ENCODE measurements at places on chromosomes 13 and 19.

DNA sequence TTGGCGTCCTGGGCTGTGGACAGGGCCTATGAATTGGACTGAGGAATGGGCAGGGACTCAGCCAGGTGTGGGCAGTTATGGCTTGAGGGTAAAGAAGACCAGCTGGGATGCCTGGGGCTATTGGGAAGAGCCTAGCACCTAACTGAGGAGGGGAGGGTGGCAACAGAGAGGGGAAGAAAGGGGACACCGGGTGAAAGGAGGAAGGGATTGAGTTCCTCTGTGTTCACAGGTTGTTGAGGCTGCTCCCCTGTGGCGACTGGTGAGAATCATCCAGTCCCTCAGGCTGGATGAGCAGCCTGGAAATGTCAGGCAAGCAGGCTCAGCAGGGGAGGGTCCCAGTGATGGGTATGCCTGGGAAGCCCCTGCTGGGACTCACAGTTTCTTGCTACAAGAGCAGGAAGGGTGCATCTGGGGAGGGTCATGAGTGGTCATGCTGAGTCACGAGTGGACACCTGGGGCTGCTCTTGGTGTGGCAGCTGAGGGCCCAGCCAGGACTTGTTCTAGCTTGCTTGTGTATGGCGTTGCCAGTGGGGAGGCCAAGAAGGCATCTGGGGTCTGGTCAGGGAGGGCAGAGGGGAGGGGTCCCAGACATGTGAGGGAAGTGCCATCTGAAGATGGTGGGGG lies 1.4 kb downstream of the ZNF324 start:
- no peak for DNase-seq

DNA sequence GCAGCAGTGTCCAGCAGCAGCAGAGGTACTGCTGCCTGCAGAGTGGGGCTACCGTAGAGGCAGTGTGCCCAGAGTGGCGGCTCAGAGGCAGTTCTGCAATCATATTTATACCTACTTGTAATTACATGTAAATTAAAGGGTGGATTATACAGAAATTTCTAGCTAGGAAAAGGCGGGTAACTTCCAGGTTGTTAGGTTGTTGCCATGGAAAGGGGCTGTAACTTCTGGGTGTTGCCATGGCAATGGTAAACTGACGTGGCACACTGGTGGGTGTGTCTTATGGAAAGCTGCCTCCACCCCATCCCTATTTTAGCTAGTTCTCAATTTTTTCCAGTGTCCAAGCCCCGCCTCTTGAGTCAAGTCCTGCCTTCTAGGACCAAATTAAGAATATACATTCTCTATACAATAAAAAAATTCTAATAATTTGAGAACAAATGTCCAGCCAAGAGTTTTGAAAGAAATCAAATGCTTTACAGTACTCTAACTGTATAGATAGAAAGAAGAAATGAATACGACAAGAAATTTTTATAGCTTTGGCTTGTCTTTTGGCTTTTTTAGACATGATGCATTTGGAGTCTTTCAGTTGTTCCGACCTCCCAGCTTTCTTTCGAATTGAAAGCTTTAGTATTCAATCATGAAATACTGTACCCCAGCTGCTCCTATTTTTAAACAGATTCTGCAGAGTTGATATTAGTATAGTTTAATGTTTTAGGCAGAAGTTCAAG lies 816.6 kb downstream of the DIAPH3 start:
- DNase-seq, result no peak

DNA sequence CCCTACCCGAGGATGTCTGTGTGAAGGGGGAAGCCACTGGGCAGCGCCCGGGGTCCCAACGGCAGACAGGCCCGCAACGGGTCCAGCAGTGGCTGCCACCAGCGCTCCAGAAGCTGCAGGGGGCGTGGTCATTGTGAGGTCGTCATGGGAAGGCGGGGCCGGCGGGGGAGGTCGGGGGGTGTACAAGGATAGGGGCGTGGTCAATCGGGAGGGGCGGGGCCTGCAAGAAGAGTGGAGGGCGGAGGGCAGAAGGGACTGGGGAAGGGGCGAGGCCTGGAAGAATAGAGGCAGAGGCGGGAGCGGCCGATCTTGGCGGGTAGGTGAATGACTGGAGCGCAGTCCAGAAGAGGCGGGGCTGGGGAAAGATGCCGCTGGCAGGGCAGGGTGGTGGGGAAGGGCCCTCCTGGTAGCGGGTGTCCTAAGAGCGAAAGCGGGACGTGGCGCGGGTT lies 4.4 kb downstream of the FUZ start:
- peak; percentile 83 for DNase-seq

GRCh38 chr19:29873024-29873800 lies 61.4 kb downstream of the CCNE1 start:
- peak; percentile 57 for DNase-seq

- no peak for DNase-seq
Measured at GRCh38 chr19:1449467-1450442, at the start of gene APC2. APC2 (plus strand) TSS chr19:1450121; CDS start chr19:1453002, 2,881 bp downstream.

DNA sequence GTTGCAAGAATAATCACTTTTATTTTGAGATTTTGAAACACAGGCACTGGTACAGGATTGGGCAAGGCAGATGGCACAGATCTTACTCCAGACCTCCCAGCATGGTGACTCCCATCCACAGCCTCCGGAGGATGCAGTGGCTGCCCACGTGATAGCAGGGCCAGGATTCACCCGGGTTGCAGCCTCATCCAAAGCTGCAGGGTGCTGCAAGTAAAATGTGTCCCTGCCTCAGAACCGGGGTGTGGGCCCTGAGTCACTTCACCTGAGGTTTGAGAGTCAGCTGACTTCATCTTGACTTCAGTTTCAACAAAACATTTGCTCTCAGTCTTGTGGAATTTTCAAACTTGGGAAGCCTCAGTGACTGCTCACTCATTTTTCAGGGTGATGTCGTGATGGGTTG lies 201.9 kb downstream of the FGF9 start:
- DNase-seq, result no peak

DNA sequence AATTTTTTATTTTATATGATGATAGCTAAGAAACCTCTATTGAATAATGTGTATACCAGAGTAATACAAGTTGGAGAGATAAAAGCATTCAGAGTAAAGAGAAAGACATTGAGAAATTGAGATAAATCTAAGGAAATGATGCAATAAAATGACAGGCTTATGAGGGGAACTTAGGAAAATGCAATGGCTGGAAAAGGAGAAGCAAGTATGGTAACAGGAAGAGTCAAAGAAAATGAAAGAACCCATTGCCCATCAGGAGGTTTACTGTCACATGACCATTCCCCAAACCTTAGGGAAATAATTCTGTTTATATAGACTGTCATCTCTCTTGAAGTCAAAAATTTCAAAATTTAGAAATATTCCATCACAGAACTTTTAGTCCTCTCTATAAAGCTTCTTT lies 808.0 kb upstream of the PRR20A start:
- DNase-seq, result no peak

- DNase-seq, result no peak
Measured at GRCh38 chr19:47430041-47430802, 10.9 kb upstream of the MEIS3 start.

- peak; percentile 14 for DNase-seq
Measured at GRCh38 chr13:88622362-88622973, 951.3 kb downstream of the SLITRK5 start.

- no peak for DNase-seq
Measured at GRCh38 chr13:86846501-86846900, 824.7 kb upstream of the SLITRK5 start.

GRCh38 chr19:7705387-7706187 lies 3.7 kb upstream of the FCER2 start:
- peak; percentile 64 for DNase-seq

DNA sequence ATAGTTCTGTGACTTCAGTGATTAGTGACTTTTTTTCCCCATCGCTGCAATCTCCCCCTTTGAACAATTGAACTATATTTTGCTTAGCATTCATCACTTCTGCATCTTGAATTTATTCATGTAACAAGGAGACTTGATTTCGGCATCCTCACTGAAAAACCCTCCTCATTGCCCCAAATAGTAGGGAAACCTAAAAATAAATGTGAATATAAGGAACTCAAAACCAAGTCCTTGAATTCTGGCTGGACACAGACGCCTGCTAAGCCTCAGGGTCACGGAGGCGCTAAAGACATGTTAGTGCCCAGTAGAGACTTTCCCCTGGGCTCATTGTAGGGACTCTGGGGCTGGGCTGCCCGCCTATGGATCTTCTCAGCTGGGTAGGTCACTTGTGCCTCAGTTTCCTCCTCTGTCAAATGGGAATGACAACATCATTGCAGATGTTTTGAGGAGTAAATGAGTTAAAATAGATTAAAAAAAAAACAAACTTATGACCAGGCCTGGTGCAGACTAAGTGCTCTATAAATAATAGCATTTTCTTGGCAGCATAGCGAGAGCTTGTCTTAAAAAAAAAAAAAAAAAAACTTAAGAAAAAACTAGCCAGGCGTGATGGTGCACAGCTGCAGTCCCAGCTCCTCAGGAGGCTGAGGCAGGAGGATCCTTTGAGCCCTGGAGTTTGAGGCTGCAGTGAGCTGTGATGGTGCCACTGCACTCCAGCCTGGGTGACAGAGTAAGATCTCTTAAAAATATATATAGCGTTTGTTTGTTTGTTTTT lies 1.8 kb upstream of the ADGRE5 start:
- DNase-seq, result no peak

DNA sequence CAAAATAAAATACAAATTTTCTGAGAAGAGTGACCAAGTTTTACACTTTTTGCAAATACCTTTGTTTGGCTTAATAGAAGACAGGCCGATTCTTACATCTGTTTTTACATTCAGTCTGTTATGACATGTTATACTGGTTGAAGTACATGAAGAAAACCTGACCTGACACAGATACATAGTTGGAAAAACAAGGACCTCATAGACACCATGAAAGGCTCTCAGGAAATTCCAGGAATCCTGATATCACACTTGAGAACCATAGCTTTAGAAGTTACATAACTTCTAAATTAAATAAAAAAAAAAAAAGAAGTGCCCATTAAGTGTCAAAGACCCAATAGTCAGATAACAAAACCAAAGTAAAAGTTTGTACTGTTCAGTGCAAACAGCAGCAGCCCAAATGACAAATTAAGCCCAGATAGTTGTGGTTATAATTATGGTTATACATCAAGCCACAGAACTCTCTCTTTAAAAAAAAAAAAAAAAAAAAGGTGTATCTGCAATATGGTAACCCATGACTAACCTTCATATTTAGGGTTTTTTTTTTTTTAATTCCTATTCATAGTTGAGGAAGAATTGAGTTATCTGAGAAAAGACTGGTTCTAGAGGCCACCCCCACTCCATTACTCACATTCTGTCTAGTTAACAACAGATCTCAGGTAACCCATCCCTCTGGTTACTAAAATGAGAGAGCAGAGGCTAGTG lies 19.8 kb downstream of the RBM26 start:
- no peak for DNase-seq

DNA sequence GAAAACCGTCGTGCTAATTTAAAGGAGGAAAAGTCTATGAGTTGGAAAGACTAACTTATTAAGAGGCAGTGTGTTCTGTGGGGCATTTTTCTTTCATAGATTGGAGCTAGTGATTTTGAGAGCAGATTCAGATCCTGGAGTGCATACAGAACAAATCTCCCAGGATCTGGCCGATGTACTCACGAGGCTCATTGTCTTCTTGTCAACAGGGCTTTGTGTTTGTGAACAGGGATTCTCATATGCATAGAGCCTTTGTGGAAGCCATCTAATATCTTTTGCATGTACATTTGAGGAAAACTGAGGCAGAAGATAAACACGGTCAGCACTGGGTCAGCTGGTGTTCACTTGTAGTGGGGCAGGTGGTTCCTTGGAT lies 482.9 kb upstream of the TSHZ3 start:
- no peak for DNase-seq

- no peak for DNase-seq
Measured at GRCh38 chr19:33398361-33399060, 25.0 kb downstream of the CEBPG start.

DNA sequence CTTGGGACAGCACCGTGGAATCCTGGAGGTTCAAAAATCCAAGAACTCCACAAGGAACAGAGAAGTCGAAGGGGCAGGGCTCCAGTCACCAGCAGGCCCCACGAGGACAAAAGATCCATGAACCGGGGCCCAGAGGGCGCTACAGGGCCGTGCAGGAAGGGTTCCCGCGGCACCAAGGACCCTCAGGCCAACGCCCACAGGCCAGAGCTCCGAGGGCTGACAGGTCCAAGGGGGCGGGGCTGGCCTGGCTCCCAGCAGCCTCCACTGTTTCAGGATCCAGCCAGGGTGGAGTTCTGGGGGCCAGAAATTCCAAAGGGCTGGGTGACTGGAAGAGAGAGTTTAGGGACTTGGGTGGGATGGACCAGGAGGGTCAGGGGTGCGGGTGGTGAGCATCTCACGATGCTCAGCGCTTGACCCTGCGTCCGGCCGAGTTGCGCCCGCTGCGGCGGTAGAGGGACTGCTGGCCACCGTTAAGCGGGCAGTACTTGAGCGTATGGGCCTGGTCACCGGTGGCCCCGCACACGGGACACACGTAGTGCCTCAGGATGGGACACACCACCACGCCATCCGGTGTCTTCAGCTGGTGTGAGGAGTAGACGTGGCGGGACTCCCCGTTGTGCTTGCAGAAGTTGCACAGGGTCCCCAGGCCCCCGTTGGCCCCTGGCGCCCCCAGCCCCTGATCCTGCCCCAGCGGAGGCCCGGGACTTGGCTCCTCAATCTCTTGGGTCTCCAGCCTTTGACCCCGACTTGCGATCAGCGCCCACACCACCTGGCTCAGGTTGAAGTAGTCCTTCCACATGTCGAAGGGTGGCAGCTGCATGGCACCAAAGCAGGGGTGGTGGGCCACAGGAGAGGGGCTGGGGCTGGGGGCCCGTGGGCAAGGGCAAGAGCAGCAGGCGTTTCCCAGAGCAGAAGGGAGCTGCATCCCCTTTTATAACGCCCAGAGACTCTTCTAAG lies at the start of gene NANOS2:
NANOS2 (minus strand) TSS at position 905 of the 957 bp plus-strand sequence; CDS start at position 820, 85 bp downstream.
- no peak for DNase-seq

- DNase-seq, result peak; percentile 21
Measured at GRCh38 chr19:29845574-29846176, 33.9 kb downstream of the CCNE1 start.

GRCh38 chr13:92825938-92826596 lies 400.5 kb upstream of the GPC6 start:
- no peak for DNase-seq

DNA sequence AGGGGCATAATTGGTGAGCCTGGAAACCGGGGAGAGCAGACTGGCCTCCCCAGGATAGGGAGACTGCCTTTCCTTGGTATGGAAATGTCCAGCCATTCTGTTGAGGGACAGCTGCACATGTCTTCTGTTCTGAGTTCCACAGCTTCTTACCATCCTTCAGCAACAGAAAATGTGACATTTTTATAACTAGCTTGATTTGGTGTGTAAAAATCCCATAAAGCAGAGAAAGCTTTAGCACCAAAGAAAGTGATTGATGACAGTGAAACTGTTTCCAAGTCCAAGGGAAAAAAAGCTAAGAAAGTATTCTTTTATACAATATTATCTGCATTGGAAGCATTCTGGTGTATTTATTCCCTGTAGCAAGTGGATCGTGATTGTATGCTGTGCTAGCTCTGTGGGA lies 61.9 kb downstream of the DHRS12 start:
- no peak for DNase-seq

- DNase-seq, result no peak
Measured at GRCh38 chr19:11530432-11530831, 1.5 kb upstream of the ECSIT start.

- DNase-seq, result no peak
Measured at GRCh38 chr13:73742982-73743381, 391.2 kb downstream of the KLF12 start.

Measured in activated T-cell treated with anti-CD3 and anti-CD28 coated beads for 4 hours (primary cell).